ENCODE measurements at places on chromosomes 2 and 18. TPM values are rescaled to one million over a fixed set of nuclear protein-coding genes. Genes with fewer than 3 reads are reported as not detected.
A peak's percentile ranks its signal among the peaks of the same experiment; 100 is the strongest.

DNA sequence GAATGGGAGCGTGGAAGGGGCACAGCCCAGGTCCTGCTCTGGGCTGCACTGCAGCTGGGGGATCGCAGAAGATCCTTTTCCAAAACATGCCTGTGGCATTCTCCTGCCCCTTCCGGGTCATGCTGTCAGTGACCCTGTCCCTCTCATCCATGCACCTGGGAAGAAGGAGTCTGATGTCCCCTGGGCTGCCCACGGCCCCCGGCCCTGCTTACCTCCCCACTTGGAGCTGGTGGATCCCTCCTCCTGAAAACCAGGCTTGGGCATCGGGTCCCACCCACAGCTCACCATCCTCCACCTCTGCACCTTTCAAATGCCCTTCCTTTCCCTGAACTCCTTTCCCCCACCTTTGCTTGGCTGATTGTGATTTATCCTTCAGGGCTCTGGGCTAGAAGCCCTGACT is 11.8 kb downstream of the INHBB start:
- no peak for DNase-seq

The DSG1 gene
- under 0.01 TPM for total RNA-seq

The SCN7A gene
- total RNA-seq, result 1.6 TPM

The ACMSD gene
- total RNA-seq, result not detected

The SLC5A7 gene
- total RNA-seq, result 1.6 TPM

The DAPL1 gene
- total RNA-seq, result not detected

DNA sequence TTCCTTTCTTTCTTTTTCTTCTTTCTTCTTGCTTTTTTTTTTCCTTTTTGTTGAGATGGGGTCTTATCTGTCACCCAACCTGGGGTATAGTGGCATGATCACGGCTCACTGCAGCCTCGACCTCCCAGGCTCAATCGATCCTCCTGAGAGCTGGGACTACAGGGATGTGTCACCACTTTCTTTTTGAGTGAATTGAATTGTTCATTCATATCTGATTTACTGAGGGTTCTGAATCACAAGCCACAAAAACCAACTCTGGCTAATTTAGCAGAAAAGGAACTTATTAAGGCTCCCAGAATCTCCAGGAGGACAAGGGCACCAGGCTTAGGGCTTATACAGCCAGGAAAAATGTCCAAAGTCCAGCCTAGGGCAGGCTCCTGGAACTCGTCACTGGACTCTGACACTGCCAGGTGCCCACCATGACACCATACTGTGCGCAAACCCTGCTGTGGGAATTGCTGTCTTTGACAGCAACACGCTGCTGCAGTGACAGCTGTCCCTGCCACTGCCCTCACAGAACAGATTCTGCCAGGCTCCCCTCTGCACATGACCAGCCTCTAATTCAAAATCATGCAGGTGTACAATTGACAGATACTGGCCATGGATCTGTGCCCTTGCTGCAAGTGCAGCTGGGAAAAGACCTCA is 42.9 kb upstream of the EML6 start:
- no peak for DNase-seq

DNA sequence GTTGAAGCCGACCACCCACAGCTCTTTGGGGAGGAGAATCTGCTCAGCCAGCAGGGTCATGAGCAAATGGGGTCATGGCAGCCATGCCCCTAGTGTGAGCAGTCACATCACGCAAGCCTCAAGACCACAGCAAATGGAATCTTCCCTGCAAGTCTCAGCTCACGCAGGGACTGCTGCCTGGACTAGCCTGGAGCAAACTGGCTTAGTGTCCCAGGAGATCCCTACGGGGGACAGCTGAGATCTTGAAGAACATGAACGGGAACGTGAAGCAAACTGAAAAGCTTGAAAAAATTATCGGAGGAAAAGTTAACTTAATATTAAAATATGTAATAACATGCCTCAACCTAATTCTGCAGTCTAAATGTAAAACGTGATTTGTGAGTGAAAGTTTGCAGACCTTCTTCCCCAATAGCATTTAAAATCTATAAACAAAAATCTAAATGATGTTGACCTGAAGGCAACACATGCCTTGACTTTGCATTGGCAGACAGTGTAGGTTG is 118.4 kb downstream of the FAM124B start:
- no peak for DNase-seq

DNA sequence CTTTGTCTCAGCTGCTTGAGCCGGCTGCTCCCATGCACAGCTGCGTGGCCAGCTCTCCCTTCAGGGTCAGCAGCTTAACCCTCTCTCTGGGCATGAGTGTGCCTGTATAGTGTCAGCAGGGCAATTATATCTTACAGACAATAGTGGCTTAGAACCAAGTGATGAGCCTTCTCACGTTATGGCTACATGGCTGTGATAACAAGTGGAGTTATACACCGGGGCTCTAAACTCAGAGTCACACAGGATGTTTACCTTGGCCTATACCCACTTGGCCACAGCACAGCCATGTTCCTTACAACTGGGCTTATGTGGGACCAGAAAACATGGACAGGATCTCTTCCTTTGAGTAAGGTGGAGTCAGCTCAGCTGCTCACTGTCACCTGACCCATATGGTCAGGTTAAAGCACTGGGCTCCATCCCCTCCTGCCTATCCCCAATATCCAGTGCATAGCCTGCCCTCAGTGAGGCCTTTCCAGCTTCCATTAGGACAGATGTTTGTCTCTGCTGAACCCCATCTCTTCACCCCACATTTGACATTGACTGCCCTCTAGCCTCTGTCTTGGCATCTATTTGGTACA is 294.2 kb upstream of the NCKAP5 start:
- no peak for DNase-seq

The HOXD8 gene
- not detected for total RNA-seq

DNA sequence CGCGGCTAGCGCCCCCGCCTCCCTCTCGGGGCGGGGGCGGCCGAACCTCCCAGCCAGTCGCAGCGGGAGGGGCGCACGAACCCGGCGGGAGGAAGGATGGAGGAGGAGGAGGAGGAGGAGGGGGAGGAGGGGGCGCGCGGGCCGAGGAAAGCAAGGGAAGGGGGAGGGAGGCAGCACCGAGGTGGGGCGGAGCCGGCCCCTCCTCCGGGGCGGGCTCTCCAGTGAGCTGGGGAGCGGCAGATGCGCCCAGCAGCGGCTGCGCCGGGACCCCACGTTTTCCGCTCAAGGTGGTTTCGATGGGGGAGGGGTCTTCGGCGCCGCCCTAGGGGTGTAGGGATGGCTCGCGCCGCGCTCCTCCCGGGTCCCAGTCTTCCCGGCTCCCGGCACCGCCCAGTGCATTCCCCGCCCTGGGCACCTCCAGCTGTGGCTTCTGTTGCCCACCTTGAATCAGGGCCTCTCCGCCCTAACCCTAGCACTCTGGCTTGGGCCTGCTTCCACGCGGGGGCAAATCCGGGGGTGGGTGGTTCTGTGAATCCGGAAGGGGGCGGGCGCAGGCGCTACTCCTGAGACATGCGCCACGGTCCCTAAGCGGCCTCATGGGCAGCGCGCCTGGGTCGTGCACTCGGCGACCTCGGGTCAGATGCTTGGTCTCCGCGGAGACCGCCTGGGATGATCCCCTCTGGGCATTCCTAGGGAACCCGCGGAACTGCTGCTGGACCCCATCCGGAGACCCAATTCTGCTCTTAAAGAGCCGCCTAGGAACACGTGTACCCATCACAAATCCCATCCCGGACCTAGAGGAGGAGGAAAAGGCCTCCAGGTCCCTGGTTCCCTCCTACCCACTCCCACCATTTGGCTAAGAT is at the start of gene FBXO41:
TSS of gene FBXO41 (minus strand) at position 183 of the 863 bp plus-strand sequence. CDS start 14,848 bp downstream, outside the sequence.
- DNase-seq, result peak; percentile 29

- DNase-seq, result no peak
Measured at GRCh38 chr2:88080545-88080944, 12.9 kb downstream of the SMYD1 start.

- no peak for DNase-seq
Measured at GRCh38 chr2:157698430-157698829, 69.8 kb upstream of the ACVR1C start.

DNA sequence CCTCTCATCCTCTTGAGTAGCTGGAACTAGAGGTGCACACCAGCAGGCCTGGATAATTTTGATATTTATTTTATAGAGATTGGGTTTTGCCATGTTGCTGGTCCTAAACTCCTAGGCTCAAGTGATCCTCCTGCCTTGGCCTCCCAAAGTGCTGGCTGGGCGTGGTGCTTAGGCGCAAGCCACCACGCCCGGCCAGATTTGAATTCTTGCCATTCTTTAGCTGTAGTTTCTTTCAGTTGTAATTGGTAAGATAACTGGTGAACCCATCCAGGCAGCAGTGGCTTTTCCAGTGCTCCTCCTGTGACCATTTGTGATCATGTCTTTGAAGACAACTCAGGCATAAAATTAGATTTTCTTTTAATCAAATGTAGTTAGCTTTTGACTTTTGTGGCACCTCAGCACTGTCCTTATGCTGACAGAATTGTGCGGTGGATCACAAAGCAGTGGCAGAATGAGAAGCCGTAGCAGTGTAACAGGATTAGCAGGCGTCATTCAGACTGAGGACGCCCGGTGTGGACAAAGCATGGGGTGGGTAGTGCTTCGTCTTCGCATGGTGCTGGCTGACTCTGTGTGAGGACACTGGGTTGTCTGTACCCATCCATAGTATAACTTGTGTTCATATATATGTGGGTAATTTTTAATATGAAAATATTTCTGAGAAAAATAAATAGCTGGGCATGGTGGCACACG is 30.0 kb upstream of the TOGARAM2 start:
- no peak for DNase-seq

- no peak for DNase-seq
Measured at GRCh38 chr2:152638056-152638455, 79.2 kb downstream of the PRPF40A start.

The UGT1A3 gene
- not detected for total RNA-seq

DNA sequence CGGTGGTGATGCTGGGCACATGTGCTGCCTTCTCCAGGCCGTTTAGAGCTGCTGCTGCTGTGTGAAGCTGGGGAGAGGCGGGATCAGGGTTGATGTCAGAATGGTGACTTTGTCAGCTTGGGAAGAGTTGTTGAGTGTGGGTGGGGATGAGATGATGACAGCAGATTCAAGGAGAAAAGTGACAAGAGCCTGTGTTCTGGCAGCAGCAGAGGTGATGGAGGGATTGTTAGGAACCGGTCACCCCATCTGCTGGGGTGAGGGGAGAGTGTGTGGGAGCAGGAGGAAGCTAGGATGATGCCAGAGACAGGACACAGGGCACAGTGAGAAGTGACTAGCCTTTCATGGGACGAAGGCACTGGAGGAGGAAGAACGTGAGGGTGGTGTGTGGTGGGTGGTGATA is 345.5 kb downstream of the RNF144A start:
- no peak for DNase-seq

The ALLC gene
- under 0.01 TPM for total RNA-seq

GRCh38 chr18:45825258-45826044 is at the start of gene SIGLEC15:
Gene SIGLEC15 (plus strand): TSS chr18:45825675. CDS start chr18:45825729, 54 bp downstream.
- DNase-seq, result no peak

The PARD6G gene
- total RNA-seq, result 9.4 TPM

The SAG gene
- 0.82 TPM for total RNA-seq

DNA sequence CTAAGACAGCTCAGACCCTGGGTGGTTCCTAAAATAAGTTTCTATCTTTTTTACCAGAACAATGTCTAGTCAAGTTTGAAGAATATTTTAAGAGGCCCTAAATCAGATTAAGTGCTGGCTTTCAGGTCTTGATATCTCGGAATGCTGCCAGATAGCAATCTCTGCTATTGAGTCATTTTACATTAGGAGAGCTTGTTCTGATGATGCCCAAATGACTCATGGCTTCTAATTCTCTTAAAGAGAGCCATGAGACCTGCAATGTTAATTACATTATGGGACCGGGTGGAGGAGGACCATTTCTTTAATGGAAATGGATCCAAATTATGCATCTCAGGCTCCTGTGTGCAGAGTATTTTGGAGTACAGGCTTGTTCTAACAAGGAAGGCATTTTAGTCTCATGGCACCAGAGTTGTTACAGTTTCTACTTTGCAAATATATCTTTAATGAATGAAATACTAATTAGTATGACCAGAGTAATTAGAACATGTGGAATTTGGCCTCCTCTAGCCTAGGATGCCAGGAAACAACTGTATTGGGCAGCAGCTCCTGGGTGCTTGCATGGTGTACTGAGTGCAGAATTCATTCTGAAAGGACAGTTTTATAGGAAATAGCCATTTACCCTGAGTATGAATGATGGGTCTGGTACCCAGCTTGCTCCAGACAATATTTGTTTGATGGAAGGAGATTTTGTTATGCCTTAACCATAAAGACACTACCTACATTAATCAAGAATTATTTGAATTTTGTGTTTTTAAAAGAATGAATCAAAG is 94.0 kb upstream of the SULT1C3 start:
- no peak for DNase-seq

- no peak for DNase-seq
Measured at GRCh38 chr2:240469239-240469636, 33.8 kb downstream of the GPC1 start.

DNA sequence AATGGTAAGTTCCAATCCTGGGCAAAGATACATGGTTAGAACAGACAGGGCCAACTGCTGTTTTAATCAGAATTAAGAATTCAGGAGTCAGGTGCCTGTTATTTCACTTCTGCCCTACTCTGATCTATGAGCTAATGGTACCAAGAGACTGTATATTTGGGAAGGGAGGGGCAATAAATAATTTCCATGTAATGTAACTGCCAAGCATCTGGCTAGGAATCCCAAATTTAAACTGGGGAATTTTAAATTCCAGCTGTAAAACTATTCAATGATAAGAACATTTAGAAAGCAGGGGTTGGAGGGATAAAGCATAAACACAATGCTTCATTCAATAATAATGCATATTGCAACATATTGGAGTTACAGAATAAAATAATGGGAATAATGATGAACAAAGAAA is 49.7 kb downstream of the SCN7A start:
- DNase-seq, result no peak

GRCh38 chr18:56235071-56235470 is 403.3 kb downstream of the TXNL1 start:
- DNase-seq, result no peak

The ALPP gene
- total RNA-seq, result not detected

The CRYGC gene
- not detected for total RNA-seq
